ENCODE measurements at places on chromosomes 3 and 15.

GRCh38 chr3:147589016-147589415 lies 179.9 kb downstream of the ZIC1 start:
- DNase-seq: no peak

- no peak for DNase-seq
Observed at GRCh38 chr3:3589715-3590130, 209.5 kb upstream of the LRRN1 start.

- no peak for DNase-seq
Observed at GRCh38 chr3:138569090-138569489, 25.0 kb downstream of the CEP70 start.

GRCh38 chr3:9067352-9067975 lies 104.2 kb upstream of the RAD18 start:
- DNase-seq: no peak

GRCh38 chr15:56913670-56914069 lies 4.8 kb upstream of the TCF12 start:
- no peak for DNase-seq

GRCh38 chr3:37024092-37024491 lies 30.8 kb downstream of the MLH1 start:
- no peak for DNase-seq

DNA sequence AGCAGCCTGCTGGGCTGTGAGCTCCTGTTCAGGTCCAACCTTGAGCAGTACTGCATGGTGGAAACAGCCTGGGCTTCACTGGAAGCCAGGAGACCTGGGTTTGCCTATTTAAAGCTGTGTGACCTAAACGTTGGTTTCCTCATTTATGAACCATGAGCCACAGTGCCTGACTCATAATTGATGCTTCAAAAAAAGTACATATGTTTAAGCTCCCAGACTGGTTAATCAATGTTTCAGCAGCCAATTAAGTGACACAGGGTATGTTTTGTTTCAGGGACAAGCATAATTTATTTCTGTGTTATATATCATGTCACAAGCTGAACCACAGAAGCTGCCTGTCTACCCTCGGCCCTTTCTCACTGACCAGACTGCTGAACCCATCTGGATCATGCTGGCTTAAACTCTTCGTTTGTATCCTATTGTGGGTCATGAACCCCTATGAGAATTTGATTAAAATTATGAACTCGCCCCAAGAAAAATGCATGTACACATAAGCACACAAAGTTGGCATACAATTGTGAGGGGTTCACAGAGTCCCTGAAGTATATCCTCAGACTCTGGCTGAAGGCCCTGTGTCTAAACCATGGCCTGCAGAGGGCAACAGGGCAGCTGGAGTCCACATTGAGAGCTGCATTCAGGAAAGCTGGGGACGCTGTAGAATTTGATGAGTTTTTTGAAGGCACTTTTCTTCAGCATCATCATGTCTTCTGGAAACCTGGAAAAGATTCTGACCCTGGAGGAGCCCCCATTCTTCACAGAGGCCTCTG lies 23.7 kb downstream of the HDC start:
- DNase-seq: no peak

GRCh38 chr3:113560271-113560670 lies 27.9 kb downstream of the SIDT1 start:
- no peak for DNase-seq
